Kidney capillary endothelial cell (primary cell): ENCODE measurements at places on chromosomes 13 and 19.

DNA sequence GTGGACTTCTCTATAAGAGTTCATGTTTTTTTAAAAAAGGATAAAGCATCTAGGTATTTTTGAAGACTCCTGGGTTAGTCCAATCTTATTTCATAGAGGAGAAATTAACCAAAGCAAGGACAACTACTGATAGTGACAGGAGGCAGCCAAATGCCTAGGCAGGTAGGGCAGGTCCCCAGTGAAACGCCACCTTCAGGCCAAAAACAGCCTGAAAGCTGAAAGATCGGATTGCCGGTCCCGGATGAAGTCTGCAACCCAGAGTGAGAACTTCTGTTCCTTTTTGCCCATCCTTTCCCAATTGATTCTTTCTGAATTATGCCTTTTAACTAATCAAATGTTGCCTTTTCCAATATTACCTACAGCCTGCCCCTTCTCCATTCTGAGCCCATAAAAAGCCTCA, 6.1 kb upstream of the GGACT start:
- DNase-seq = no peak

GRCh38 chr13:70183041-70183440, 74.8 kb upstream of the KLHL1 start:
- no peak for DNase-seq

- DNase-seq = no peak
These were observed 581 bp downstream of the RCBTB1 start for GRCh38 chr13:49584771-49585182.

GRCh38 chr19:43362179-43362578, 8.7 kb downstream of the CD177 start:
- no peak for DNase-seq
